ENCODE measurements at places on chromosomes 11 and 22.

- no peak for DNase-seq
Measured at GRCh38 chr11:8586805-8587204, 7.2 kb downstream of the STK33 start.

DNA sequence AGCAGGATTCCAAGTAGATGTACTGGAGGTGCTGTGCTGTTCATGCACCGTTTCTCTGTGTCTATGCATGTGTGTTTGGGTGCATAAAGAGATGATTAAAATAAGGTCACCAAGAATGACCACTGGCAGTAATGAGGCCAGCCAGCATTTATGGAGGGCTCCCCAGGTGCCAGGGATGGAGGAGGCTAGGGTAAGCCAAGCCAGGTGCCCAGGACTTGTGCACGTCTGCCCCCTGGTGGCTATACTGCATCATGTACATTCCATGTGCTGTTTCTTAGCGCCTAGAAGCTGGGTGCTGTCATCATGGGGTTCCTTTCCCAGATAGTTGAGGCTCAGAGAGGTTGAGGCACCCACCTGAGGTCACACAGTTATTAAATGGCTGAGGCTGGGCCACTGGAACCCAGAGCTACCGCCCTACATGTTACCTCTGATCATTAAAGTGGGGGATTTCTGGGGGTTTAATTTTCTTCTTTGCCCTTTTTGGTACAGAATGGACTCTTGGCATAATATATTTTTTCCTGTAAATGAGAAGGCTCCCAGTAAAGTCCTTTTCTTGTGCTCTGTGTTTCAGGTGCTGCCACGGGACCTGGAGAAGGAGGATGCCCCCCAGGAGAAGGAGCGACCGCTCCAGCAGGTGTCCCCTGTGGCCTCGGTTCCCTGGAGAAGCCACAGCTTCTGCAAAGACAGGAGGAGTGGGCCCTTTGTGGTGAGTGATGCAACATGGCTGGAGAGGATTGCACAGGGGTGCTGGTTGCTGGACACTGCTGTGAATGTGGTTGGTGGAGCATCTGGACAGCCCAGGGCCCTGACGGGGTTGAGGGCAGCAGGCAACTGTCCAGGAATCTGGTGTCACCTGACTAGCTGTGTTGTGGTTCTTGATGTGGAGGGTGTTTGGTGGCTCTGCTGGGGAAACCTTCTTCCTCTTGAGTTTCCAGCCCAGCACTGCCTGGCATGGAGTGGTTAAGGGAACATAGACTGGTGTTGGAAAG, 96.4 kb downstream of the KIAA1671 start:
- DNase-seq: peak; percentile 77

- no peak for DNase-seq
Measured at GRCh38 chr22:24506802-24507438, 11.8 kb downstream of the UPB1 start.

DNA sequence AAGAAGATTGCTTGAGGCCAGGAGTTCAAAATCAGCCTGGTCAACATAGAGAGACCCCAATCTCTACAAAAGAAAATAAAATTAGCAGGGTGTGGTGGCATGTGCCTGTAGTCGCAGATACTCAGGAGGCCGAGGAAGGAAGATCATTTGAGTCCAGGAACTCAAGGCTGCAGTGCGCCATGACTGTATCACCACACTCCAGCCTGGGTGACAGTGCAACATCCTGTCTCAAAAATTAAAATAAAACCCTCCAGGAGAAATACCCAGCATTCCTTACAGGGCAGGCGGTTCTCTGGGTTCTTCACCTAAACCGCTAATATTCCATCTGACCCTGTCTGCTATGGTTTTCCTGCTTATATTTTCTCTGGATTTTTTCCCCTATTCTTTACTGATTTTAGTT, 13.5 kb downstream of the TCF20 start:
- DNase-seq: no peak

GRCh38 chr22:42073621-42074041, 417 bp upstream of the PHETA2 start:
- DNase-seq: no peak

- DNase-seq: no peak
Measured at GRCh38 chr11:2039198-2039759, 41.6 kb upstream of the H19 start.

GRCh38 chr11:104484804-104485554, 321.0 kb upstream of the PDGFD start:
- DNase-seq: no peak

DNA sequence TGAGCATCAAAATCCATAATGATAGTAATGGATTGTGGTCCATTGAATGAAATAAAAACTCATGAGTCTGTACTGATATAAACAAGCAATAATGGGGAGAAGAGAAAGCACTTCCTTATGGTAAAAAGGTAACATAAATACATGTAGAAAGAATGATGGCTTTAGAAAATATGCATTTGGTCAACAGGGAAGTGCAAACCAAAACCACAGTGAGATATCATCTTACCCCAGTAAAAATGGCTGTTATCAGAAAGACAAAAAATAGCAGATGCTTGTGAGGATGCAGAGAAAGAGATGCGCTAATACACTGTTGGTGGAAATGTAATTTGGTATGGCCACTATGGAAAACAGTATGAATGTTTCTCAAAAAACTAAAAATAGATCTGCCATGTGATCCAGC, 6.9 kb upstream of the MMP20 start:
- DNase-seq: no peak

- DNase-seq: no peak
Measured at GRCh38 chr11:24064309-24064903, 432.4 kb upstream of the LUZP2 start.

- DNase-seq: no peak
Measured at GRCh38 chr11:76030968-76031590, 175.2 kb downstream of the WNT11 start.

GRCh38 chr11:92440701-92441442, 216.3 kb downstream of the FAT3 start:
- DNase-seq: no peak

DNA sequence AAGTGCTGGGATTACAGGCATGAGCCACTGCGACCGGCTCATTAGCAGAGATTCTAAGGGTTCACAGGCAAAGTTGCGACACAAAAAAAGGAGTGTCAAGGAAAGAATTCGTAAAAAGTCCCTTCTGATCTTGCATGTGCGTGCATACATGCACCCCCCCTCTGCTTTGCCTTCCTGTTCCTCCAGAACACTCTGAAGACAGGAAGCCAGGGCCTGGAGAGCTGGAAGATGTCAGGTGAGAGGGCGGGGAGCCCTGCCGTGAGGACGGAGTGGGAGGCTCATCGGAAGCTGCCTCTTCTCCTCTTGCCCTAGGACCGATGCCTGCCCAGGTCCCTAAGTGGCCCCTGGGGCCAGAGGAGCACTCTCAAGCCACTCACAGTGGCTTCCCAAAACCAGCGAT, 89.1 kb downstream of the LARGE1 start:
- DNase-seq: no peak

DNA sequence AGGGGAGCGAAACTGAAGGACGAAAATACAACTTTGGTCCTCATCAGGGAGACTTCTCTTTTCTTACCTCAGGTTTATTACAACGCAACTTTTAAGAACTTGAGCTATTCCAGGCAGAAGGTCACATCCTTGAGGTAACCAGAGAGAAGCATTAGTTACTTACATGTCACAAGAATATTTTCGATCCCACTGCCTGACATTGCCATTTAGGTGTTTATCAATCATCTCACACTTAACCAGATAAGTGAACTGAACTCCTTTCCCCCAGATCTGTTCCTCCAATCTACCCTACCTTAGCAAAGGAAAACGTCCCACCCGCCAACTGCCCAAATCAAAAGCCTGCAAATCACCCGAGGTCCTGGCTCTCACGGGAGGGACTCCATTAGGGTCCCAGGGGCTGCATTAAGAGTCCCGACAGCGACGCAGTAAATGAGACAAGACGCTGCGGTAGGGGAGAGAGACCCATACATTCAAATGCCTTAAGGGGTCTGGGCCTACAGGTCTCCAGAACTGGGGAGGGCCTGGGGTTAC, 734 bp downstream of the ZNF280B start:
- DNase-seq: no peak

- DNase-seq: no peak
Measured at GRCh38 chr11:130994043-130994442, 77.8 kb upstream of the SNX19 start.

- no peak for DNase-seq
Measured at GRCh38 chr11:71535825-71536224, 2.0 kb upstream of the KRTAP5-8 start.

DNA sequence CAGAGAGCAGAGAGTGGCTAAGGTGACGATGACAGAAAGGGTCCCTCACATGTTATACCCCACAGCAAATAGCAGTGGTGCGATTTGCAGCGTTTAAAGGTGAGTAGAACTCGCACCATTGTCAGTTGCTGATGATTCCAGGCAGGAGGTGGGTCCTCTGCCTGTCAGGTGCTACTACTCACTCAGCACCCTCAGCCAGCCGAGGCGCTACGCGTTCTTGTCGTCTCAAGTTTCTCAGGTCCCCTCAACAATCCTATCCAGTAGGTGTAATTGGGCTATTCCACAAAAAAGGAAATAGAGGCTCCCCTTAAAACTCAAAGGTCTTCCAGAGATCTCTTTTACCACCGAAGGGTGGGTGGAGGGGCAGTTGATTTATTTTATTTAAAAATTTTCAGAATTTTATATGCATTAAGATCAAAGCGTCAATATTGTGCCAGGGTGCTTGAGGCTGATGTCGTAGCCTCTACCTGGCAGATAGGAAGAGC, 18.3 kb downstream of the ELF5 start:
- DNase-seq: no peak

DNA sequence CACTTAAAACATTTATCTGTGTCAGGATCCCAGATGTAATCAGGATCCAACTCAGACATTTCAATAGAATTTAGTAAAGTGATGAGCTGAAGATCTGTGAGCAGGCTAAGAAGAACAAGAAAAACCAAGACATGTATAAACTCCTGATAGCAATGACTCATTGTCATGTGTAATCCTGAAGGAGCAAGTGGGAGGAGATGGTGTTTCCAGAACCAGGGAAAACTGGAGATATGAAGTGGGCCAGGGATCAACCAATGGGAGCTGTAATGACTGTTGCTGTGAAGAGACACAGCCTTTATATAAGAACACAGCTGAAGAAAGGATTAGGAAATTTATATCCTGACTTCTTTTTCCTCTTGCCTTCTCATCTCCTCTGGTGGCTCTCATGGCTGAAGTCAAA, 682.5 kb upstream of the ARHGAP42 start:
- DNase-seq: no peak

- peak; percentile 72 for DNase-seq
Measured at GRCh38 chr11:46537537-46538295, 56.1 kb downstream of the AMBRA1 start.

DNA sequence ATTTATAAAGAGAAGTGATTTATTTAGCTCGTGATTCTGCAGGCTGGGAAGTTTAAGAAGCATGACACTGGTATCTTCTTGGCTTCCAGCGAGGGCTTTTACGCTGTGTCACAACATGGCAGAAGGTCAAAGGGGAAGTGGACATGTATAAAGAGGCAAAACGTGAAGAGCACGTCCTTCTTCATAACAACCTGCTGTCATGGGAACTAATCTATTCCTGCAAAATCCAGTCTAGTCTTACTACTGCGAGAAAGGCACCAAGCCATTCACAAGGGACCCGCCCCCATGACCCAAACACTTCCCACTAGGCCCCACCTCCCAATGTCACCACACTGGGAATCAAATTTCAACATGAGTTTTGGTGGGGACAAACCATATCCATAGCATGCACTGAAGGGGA, 58.3 kb downstream of the AMOTL1 start:
- no peak for DNase-seq

GRCh38 chr22:29587938-29588699, 7.2 kb upstream of the NIPSNAP1 start:
- no peak for DNase-seq

- DNase-seq: no peak
Measured at GRCh38 chr22:28369854-28370253, 309.8 kb downstream of the TTC28 start.

- DNase-seq: no peak
Measured at GRCh38 chr11:122235615-122236014, 119.6 kb upstream of the BLID start.

DNA sequence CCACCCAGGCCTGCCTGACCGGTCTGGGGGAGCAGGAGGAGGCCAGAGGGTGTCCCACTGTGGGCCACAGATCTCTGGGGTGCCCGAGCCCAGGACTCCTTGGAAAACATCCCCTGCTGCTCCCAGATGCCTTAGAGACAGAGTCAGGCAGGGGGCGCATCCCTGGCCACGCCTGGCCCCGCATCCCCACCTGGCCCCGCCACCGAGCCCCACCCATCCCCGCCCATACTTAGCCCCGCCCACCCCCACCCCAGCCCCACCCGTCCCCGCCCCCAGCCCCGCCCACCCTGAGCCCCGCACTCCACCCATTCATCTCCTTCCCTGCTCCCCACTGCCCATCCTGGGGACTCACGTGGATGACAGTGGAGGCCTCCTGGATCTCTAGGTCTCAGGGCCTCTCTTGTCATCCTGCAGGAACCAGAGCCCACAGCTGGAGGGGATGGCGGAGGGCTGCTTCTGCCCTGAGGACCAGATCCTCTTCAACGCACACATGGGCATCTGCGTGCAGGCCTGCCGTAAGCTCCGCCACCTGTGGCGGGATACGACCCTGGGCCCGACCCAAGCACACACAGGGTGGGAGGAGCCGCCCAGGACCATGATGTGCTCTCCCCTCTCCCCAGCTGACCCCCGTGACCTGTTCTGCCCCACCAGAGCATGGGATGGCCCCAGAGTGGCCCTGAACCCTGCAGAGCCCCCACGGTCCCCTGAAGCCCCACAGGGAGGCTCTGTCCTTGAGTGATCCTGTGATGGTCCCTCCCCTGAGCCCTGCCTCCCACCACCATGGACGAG, 33.6 kb downstream of the MUC5B start:
- no peak for DNase-seq

GRCh38 chr22:38741576-38741975, 14.2 kb downstream of the SUN2 start:
- no peak for DNase-seq

DNA sequence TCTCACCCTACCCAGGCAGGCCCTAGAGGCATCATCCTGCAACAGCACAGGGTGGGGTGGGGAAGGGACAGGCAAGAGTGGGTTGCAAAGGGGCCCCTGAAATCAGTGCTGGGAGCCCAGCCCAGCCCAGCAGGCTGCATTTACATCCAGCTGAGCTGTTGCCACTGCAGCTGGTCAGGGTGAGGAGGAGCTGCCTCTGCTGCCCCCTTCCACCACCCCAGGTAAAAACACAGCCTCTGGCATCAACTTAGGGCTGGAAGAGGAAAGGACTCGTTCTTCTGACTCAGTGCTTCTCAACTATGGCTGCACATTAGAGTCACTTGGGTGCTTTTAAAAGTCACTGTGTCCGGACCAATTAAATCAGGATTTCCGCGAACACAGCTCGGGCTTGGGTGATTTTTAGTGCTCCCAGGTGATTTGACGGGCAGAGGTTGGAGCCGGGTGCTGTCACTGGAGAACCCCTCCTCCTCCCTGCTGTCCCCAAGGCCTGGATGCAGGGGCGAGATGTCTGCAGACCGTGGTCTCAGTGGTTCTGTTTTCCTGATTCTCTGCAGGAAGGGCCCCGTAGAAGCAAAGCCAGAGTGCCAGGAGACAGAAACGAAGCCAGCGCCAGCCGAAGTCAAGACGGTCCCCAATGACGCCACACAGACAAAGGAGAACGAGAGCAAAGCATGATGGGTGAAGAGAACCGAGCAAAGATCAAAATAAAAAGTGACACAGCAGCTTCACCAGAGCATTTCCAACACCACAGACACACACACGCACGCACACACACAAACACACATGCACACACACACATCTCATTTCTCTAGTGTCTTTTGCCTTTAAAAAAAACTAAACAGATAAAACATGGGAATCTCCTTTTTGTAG, 39.4 kb upstream of the TTC12 start:
- DNase-seq: no peak
